ENCODE measurements at places on chromosomes 1 and 21.

- no peak for DNase-seq
Measured at GRCh38 chr1:116832308-116832931, 77.3 kb upstream of the PTGFRN start.

DNA sequence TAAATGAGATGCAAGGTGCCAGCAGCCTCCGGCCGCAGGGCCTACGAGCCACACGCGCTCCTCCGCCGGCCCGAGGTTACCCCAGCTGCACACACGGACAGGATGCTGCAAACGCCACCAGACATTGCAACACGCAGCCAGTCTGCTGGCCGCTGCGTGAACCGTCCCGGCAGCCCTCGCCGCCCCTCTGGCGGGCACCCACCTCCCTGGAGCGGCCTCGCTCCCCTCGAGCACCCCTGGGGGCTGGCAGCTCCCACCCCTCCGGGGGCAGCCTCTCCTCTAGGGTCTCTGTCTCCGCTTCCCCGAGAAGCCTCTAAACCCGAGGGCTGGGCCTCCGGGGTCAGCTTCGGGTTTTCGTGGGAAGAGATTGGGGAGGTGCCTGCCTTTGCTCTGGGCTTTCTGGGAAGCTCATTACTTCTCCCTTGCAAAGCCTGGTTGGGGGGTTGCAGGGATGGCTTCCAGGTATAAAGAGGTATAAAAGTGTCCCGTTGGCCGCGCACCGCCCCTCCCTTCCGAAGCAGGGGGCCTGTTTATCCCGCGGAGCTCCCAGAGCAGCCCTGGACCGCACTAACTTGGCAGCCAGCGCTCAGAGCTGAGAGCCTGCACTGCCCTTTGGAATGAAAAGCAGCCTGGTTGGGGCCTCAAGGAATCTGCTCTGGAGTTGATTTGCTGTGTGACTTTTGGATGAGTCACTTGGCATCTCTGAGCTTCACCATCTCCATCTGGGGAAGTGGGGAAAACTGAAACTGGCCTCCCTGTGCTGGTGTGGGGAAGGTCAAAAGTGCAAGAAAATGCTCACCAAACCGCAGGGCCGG is 21.8 kb downstream of the DHRS3 start:
- peak; percentile 94 for DNase-seq

DNA sequence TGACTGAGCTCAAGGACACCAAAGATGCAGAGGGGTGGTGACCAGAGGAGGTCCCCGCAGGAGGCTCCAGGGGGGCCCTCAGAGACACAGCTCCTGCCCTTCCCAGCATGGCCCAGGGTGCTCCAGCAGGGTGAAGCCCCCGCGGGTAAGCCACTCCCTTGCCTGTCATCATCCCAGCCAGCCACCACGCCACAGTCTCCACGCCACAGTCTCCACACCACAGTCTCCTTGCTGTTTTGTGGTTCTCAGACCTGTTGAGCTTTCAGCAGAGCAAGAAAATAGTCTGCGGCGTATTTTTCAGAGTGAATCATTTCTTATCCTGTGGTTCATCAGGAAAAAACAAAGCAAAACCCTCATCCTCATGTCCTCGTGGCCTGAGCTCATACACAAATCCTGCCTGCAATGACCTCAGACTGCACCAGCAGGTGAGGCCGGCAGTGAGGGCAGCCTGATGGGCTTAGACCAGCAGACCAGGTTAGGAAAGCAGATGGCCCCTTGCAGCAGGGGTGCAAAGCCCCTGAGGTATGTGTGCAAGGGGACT is 25.7 kb upstream of the ABCG1 start:
- DNase-seq, result no peak

DNA sequence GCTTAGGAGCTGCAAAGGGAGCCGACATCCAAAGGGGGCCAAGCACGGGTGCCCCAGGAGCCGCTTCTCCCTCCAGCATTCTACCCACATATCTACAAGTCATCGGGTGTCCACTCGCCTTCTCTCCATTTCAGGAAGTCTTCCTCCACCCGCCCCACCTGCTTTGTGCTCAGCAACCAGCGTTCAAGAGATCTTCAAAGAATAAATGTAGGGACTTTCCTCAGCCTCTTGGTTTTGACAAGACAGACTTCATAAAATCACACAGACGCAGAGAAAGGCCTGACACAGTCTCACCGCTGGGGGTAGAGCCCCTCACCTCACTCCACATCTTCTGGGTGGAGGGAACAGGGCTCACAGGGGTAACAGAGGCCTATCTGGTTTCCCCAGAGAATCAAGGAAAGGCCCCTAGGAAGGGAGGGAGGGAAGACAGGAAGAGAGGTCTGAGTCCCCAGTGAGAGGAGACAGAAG is 49.5 kb downstream of the SSBP3 start:
- DNase-seq, result no peak

DNA sequence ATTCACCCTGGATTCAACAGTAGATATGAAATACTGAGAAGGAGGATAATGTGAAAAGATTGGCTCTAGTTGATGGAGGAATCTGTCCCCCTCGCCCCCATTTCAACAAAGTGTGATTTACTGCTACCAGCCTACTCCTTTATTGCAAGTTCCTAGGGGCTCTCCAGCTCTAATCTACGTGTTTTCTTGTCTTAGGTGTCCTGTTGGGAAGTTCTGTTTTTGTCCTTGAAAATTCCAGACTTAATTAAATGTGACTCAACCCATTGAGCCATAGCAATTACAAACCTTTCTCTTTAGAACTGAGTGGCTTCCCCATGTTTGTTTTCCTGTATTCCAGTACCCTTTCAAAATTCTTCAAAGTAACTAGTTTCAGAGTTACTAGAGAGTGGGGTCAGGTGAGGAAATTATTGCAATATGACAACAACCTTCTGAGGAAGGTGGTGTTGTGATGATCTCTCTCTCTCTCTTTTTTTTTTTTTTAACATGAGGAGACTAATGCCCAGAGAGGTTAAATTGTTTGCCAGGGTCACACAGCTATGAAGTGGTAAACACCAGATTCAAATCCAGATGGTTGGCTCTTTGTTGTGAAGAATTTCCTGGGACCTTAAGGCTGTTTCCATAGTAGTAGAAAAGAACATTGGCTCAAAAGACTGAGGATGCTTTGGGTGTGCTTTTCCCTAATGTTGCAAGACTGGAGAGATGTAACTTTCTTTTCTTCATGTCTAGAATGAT is 3.5 kb downstream of the RGL1 start:
- no peak for DNase-seq

GRCh38 chr1:87714278-87714677 is 385.6 kb downstream of the LMO4 start:
- no peak for DNase-seq

DNA sequence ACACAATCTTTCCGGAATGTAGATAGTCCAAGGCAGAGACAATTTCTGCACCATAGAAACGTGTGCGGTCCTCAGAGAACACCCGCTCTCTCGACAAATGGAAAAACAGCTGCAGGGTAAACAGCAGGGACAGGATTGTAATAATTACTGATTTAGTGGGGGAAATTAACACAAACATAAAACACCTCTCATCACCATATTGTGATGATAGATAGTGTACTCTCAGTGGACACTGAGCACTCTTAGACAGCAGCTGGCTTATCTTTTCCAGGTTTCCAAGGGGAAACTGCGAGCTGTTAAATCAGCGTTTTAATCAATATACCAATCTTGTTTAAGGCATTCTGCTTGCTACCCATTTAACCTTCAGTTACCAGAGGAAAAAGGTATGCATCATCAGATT is 277.1 kb downstream of the AKT3 start:
- no peak for DNase-seq

DNA sequence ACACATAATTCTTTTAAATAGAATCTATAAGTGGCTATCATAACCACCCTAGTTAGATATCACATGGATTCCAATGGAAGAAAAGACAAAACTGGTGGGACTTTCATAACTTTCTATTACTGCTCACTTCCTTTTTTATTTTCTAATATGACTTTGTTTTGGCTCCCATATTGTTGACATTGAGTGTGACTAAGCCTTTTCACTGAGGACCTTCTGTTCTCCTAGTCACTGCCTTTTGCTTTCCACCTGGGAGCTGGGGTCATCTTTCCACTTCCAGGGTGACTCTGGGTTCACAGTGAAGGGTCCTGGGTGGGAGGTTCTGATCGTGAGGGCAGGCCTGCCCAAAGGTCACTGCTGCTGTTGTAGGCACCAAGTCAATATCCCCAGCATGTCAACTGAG is 275.8 kb downstream of the TGFB2 start:
- peak; percentile 82 for DNase-seq

GRCh38 chr1:98556521-98557158 is 104.9 kb upstream of the SNX7 start:
- DNase-seq, result peak; percentile 86

- DNase-seq, result no peak
Measured at GRCh38 chr1:41545996-41546832, 61.7 kb upstream of the EDN2 start.

DNA sequence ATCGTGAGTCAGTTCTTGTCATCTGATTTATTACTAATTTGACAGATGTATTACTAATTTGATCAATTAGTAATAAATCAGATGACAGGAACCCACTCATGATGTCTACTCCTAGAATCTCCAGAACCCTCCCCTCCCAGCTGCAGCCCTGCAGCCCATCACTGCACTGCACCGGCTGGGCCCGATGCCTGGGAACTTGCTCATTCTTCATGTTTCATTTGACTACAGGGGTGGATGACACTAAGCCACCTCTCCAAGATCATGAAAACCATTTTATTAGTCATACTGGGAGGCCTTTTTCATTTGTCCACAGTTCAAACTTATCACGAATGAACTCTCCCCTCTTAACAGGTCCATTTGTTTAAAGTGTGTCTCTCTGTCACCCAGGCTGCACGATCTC is 41.0 kb downstream of the KCNH1 start:
- no peak for DNase-seq

GRCh38 chr1:99173282-99173681 is 91.0 kb upstream of the PLPPR4 start:
- no peak for DNase-seq

DNA sequence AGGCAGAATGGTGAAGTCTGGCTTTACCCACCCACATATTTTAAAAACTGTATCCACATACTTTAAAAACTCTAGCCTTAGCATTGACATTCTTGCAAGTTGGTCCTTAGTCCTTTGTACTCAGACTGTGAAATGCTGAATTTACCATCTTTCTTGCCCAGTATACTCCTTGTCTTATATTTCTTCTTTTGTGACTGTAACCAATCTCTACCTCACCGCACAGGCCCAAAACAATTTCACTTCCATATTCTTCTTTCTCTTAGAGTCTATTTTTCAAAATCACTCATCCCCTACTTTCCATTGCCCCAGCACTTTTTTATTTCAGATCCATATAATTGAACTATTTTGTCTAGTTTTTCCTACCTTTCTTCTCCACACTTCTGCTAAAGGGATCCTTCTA is 892.4 kb upstream of the B3GALT2 start:
- DNase-seq, result no peak

DNA sequence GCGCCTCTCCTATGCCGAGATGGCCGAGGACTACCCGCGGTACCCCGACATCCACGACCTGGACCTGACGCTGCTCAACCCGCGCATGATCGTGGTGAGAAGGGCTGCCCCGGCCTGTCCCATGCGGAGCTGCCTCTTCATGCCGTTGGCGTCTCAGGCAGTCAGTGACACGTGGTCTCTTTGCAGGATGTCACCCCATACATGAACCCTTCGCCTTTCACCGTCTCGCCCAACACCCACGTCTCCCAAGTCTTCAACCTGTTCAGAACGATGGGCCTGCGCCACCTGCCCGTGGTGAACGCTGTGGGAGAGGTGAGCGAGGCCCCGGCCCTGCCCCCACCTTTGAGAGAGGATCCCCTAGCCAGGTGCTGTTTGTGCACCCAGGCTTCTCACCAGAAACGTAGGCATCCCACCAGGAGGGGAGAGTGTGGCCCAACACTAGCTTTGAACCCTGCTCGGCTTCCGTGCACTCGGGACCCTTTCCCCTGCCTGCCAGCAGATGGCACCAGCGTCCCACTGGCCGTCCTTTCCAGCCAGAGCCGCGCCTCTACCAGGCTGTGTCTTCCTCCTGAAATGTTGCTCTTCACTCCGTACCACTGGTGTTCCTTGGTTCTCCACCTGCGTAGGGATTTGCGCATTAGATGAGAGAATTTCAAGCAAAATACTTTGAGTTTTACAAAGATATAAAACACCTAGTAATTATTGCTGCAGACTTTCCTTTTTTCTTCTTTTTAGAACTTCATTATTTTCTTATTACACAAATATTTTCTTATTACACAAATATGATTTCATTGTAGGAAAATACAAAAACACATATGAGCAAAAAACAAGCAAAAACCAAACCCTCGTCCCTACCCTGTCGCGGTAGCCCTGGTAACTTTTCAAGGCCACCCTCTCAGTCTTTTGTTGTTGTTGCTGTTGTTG is 9.0 kb downstream of the NPPA start:
- peak; percentile 80 for DNase-seq

DNA sequence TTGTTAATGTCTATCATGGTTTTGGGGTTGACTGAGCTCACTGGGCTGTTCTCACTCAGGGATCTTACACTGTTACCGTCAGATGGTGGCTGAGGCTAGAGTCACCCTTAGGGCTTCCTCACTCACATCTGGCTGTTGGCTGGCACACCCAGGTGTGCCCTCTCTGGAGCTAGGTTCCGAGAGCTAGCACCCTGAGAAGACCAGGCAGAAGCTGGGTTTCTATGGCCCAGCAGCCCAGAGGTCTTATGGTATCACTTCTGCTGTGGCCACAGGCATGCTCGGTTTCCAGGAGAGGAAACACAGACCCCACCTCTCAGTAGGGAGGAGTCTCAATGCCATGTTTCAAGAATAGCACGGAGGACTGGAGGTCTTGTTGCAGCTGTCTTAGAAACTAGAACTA is 20.7 kb upstream of the KIF1B start:
- DNase-seq, result no peak

DNA sequence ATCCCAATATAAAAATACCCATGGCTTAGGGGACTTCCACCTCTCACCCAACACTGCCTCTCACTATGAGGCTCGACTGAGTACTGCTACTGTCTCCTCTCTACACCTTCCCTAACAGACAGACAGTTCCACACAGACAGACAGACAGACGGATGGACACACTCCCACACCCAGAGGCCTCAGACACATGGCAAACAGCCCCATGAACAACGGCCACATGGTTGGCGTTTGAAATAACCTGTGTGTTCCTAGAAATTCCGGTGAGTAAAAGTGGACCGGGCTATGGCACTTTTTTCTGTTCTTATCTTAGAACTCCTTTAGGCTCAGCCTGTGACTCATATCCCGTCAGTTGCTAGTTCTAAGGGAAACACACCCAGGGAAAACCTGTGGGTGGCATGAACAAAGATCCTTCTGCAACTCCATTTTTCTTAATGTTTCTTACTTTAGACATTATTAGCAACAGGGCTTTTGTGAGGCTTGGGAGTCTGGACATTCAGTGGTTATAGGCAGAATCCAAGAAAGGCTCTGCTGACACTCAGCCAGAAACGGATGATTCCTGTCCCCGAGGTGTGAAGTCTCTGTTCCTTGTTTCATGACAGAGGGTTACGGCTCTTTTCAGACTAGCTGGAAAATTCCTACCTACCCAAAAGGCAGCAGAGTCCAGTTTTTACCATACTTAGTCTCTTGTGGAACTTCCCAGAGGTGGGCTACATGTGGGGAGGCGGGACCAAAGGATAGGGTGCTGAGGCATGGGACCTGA is 90.5 kb upstream of the TLR5 start:
- no peak for DNase-seq

GRCh38 chr1:236536540-236536939 is 12.8 kb downstream of the LGALS8 start:
- DNase-seq, result peak; percentile 20

- DNase-seq, result no peak
Measured at GRCh38 chr1:246772686-246773085, 48.5 kb downstream of the SCCPDH start.

GRCh38 chr1:111110197-111110899 is 29.5 kb downstream of the DRAM2 start:
- peak; percentile 95 for DNase-seq

Data from DMS53 (cell line).